ENCODE measurements at places on chromosomes 1 and 21.

DNA sequence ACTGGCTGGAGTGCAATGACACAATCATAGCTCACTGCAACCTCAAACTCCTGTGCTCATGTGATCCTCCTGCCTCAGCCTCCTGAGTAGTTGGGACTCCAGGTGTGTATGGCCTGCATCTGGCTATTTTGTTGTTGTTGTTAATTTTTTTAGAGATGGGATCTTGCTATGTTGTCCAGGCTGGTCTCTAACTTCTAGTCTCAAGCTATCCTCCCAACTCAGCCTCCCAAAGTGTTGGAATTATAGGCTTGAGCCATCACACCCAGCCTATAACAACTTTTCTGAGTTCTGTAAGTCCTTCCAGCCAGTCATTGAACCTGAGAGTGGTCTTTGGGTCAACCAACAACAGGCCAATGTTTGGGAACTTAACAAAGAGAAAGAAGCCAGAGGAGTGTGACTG lies 11.2 kb upstream of the PGBD2 start:
- DNase-seq: no peak

GRCh38 chr1:214823311-214824117 lies 220.5 kb downstream of the CENPF start:
- no peak for DNase-seq

- DNase-seq: no peak
Observed at GRCh38 chr21:34733852-34734251, 65.1 kb downstream of the CLIC6 start.

DNA sequence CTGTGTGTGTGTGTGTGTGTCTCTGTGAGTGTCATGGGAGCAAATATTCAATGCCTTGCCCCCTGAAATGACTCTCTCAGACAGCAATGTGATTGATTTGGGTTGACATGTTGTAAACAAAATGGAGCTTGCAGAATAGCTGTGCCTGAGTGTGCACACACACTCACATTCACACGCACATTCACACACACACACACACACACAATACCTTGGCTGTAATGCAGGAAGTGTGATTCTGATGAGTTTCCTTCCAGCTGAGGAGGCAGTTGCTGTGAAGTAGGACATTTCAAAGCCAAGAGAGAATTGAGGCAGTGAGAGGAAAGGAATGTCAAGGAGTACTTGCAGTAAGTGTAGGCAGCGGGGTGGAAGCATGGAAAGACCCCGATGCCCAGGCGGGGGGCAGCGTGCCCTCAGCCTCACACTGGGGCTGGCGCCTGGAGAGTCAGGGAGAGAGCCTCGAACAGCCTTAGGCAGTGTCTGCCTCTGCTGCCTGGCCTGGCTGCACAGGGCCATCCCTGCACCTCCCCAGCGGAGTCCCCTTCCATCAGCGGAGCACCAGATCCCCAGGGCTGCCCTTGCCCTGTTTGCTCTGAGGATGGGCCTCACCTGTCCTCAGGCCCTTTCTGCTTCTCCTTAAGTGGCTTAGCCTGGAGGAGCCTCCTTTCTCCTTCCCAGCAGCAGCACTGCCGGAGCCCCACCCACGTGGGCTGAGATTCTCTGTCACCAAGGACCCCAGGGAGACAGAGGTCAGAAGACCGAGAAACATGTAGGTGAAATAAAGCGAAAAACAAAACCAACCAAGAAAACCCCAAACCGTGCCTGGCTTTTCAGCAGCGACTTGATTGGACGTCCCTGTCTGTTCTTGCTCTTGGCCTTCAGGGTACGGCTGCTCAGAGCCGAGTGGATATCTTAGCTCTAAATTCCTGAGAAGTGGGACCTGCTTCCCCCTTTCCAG lies 9.2 kb downstream of the VASH2 start:
- no peak for DNase-seq

GRCh38 chr1:41730806-41731205 lies 187.9 kb downstream of the HIVEP3 start:
- no peak for DNase-seq

- DNase-seq: no peak
Observed at GRCh38 chr1:201660931-201661822, 122.2 kb downstream of the NAV1 start.

GRCh38 chr1:226604560-226605317 lies 56.2 kb downstream of the STUM start:
- DNase-seq: no peak

- DNase-seq: no peak
Observed at GRCh38 chr1:44619261-44619900, 54.9 kb downstream of the TMEM53 start.

DNA sequence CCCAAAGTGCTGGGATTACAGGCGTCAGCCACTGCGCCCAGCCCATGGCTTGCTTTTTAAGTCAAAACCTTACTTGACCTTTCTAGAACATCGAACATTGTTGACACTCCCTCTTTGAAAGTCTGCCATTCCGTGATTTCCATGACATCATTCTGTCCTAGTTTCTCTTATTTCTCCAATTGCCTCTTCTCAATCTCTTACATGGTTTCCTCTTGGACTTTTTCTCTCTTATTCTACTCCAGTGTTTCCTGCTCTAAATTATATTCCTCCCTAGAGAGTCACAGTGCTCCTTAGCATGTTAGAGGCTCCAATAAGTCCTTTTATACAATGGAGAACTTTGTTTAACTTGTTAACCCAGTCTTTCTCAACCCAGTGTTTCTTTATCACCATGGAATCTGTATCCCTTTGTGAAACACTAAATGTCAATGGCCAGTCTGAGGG lies 25.5 kb downstream of the JAM2 start:
- no peak for DNase-seq

DNA sequence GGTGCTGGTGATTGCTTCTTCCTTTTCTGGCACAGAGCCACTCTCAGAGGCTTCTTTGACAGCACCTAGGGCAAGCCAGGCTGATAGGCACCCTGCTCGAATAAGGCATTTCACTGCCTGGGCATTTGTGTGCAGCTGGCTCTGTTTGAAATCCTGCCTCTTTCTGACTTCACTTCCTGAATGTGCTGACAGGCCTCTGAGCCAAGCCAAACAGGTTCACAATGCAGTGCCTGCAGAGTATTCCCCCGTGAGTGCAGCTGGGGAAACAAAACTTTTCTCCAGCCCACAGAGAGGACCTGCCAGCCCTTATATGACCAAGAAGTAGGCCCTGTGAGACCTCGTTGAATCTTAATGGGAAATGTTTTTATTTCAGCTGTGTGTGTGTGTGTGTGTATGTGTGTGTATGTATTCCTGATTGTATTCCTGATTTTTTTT lies 10.4 kb downstream of the JUN start:
- DNase-seq: no peak

DNA sequence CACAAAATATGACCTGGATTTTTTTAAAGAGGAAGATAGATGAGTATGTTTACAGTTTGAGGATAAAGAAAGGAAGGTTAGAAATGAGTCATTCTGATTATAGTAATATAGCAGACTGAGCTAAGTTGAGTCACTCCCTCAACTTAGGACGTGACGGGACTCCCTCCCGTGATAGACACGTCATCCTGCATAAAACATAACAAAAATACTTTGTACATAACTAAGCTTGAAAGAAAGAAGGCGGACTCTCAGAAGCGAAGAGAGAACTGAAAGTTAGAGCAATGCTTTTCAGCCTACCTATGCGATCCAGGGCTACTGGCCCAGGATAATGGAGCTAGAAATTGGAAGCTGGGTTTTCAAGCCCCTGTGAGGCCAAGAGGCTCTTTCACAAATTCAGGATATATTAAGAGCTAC lies 53.0 kb upstream of the DESI2 start:
- no peak for DNase-seq

- DNase-seq: peak; percentile 58
Observed at GRCh38 chr1:31987135-31987619, 26.5 kb upstream of the KHDRBS1 start.

GRCh38 chr1:230160957-230161771 lies 94.1 kb downstream of the GALNT2 start:
- no peak for DNase-seq

- no peak for DNase-seq
Observed at GRCh38 chr1:168105846-168106245, 30.9 kb downstream of the GPR161 start.

DNA sequence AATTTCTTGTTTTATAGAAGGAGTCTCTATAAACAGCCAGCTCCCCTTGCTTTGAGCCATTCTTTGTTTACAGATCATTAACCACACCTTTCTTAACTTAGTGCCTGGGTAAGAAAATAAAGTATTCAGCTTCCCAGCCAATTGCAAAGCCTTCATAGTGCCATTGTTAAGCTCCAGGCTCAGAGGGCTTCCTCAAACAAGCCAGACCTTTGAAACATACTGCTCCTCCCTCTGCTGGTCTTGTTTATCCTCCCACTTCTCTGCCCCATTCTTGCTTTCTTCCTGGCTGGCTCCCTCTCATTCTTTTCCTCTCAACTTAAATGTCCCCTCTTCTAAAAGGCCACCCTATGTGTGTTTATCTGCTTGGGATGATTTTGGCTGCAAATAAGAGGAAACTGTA lies 319.4 kb upstream of the ST6GALNAC5 start:
- DNase-seq: no peak

DNA sequence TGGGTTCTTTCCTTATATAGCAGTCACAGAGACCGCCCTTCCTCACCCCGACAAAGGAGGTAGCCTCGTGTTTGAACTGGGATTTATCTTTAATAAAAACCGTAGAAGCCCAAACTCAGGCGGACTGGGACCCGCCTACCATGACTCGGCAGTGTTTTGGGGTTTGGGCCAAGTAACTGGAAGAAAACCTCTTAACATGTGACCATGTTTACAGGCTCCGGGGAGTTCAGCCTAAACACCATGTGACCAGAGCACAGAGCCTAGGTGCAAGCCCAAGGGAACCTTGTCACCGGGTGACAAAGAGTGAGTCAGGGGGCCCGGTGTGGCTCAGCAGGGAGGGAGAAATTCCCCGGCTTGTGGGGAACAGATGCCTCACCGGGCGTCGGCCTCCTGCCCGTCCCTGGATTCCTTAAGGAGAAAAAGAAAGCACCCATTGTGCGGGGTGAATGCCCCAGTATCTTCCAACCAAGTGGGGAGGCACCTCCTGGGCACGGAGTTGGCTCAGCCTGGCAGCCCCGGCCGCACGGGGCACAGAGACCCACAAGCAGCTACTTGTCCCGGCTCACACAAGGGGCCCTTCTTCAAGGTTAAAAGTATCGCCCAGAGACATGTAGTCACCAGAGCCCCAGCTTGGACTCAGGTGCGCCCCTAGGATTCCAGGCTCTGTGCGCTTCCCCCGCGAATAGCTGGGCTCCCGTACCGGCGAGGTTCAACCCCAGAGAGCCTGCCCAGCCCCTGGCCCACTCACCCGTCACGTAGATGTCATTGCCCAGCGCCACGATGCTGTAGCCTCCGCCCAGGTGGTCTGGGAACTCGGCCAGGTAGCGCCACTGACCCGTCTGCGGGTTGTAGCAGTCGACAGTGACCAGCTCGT lies 1.4 kb downstream of the KLHL21 start:
- DNase-seq: no peak

DNA sequence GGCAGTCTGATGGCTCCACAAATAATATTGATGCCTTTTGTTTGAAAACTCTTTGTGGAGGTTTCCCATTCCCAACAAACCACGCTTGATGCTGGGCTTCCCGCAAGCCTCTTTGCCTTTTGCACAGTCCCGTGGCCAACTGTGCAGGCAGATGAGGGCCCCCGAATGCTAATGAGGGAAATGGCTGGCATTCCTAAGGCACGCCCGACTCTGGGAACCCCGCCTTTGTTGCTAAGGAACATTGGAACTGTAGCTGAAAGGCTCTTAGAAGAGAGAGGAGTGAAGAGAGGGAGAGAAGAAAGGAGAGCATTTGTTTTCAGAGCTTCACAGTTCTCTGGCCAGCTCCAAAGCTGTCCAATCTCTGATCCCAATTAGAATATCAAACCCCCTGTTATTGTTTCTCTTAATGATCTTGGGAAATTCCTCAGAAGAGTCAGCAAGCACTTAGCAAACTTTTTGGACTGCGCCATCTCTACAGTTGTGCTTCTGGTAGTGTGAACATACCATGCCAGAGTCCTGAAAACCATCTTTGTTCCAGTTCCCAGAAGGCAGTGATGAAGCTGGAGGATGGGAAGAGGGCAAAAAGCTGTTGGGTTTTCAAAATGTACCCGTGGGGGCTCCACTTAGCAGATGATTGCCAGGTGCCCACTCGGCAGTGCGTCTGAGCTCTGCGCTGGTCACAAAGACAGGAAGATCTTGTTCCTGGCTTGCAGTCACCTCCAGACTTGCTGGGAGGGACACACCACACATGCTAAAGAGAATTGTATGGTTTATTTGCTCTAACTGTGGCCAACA lies 60.1 kb upstream of the CYP2J2 start:
- DNase-seq: no peak

DNA sequence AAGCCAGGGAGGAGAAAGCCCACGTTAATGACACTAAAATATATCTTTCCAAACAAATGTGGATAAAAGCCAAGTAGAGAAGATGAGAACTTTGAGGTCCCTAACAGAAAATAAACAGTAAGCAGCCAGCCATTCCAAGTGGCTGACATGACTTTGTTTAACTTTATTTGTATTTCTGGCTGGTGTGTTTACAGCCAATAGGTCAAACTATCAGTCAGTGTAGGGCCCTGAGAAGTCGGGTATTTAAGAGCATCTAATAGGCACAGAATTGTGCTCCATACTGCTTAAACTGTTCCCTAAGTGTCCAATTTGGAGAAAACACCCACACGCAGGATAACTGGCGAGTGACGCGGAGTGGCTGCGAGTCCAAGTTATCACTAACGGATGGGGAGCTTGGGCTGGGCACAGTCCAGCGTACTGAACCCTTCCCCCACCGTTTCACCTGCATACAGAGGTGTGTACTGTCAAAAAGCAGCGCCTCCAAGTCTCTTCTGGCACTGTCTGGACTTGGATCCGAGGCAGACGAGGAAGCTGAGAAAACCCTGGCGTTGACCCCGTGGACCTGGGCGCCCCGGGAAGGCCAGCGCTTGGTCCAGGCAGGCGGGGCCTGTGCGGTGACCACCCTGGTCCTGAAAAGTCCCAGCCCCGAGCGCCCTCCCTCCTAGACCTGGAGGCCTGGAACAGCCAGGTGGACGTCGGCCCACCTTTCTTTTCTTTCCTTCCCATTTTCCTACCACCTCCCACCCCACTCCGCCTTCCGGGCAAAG lies 662 bp upstream of the LGALS8 start:
- DNase-seq: no peak

- no peak for DNase-seq
Observed at GRCh38 chr1:198713081-198713480, 74.2 kb downstream of the PTPRC start.

DNA sequence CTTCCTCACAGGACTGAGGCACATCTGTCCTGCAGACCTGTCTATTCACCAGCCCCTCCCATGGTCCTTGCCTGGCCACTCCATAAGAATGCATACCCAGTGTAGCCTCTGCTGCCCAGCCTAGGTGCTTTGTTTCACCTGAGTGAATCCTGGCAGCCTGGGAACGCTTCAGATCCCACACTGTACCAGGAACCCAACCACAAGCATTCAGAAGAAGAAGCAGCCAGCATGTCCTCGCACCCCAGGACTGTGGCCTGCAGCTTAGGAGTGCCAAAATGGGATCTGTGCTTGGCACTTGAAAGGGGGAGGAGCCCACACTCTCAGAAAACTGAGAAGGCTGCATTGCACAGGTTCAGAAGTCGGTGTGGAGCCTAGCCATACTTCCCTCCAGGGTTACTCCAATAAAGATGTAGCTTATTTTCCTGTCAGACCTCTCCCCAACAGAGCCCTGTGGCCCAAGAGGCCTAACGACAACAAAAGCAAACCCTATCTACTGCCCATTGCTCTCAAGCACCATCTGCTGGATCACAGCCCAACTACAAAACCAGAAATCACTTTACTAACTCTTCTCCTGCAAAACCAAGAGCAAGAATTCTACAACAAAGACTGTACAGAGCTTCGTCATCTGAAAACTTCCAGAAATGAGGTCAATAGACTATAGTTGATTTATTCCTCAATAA lies 923.1 kb upstream of the NEGR1 start:
- no peak for DNase-seq

GRCh38 chr1:178262120-178262500 lies 168.2 kb downstream of the RASAL2 start:
- no peak for DNase-seq

GRCh38 chr1:200075938-200076546 lies 48.5 kb downstream of the NR5A2 start:
- DNase-seq: no peak

Data from NCI-H1417 treated with DMSO at 0.1 percent for 48 hours (cell line).